Caco-2 (cell line): ENCODE measurements at places on chromosomes 16 and 17. TPM values are rescaled to one million over a fixed set of nuclear protein-coding genes. Genes with fewer than 3 reads are reported as not detected.
A peak's percentile ranks its signal among the peaks of the same experiment; 100 is the strongest.

DNA sequence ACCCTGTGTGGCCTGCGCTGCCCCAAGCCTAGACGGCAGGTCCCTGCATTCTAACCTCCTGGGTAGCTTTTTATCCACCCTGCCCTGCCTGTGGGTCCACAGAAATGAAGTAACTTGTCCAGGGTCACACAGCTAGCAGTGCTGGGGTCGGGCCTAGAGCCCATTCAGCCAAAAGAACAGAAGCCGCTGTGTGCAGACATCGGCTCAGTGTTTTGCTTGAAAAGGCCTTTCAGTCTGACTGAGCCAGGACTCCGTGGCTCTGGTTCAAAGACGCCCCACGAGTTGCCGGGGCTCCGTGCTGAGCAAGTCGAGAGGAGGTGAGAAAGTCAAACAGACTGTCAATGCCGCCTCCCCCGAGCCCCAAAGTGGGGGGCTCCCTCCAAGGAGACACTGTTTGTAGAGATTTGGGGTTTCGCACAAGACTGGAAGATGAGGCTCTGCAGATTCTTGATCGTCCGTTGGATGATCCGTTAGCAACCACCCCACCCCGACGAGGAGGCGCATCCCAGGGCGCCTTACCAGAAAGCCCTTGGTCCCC, 226.2 kb downstream of the NTN1 start:
- DNase-seq: no peak
- no peak overlapping the region for H3K27ac ChIP-seq
- H3K4me1 ChIP-seq: no peaks in the 10 kb centered on the region
- no peaks in the 10 kb centered on the region for H3K27me3 ChIP-seq
- no peaks in the 10 kb centered on the region for H3K36me3 ChIP-seq

- no peaks in the 10 kb centered on the region for H3K36me3 ChIP-seq
- H3K27me3 ChIP-seq: no peaks in the 10 kb centered on the region; the same call in 1 of the 2 replicates
- no peaks in the 10 kb centered on the region for H3K4me1 ChIP-seq
- no peak overlapping the region for H3K27ac ChIP-seq
Observed at GRCh38 chr17:14302091-14302430, 1.2 kb downstream of the HS3ST3B1 start.

DNA sequence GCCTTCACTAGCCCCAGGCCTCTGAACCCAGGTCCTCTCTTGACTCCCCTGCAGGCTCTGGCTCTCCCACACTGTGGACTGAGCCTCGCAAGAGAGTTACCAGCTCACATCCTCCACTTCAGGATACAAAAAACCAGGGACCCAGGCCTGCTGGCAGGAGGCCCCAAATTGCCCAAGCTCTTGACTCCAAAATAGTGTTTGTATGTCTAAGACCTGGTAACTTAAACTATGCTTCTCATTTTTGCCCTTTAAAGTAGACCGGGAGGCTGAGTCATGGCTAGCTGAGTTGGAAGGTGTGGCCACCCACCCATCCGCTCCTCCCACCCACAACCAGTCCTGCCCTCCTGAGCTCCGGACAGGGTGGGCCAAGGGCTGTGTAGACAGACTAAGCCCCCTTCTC, 250.0 kb downstream of the SOX9 start:
- no peaks in the 10 kb centered on the region for H3K4me1 ChIP-seq
- no peak overlapping the region for H3K27ac ChIP-seq

DNA sequence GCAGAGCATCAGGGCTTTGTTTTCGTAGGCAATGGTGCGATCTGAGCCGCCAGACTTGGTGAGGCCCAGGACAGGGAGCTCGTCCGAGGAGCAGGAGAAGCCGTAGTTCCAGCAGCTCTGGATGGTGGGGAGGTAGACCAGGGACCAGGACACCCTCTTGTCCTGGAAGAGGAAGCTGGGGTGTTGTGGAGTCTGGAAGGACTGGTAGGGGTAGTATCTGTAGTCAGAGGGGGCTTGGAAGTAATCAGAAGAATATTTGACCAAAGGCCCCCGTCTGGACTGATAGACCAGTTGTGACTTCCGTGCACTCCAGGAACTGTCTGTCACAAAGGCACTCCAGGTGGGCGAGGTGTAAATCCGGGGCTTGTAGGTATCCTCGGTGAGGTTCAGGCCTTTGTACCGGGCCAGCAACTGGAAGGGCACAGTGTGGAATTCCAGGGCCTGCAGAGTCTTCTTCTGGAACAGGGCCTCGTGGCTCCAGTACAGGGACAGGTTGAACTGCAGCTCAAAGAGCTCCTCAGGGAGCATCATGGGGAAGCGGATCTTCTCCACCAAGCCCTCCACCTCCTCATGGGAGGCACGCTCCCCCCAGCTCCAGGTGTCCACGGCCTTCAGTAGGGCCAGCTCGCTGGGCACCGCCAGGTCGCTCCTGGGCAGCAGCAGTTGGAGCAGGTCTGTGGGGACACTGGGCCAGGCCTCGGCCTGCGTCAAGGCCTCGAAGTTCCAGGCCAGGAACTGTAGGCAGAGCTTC, 7.8 kb downstream of the LGALS3BP start:
- peak overlapping the region; percentile 87 for H3K27ac ChIP-seq
- no peaks in the 10 kb centered on the region for H3K36me3 ChIP-seq
- no peak for DNase-seq
- no peak overlapping the region for H3K4me3 ChIP-seq
- peaks cover 42% of the 10 kb centered on the region for H3K4me1 ChIP-seq

DNA sequence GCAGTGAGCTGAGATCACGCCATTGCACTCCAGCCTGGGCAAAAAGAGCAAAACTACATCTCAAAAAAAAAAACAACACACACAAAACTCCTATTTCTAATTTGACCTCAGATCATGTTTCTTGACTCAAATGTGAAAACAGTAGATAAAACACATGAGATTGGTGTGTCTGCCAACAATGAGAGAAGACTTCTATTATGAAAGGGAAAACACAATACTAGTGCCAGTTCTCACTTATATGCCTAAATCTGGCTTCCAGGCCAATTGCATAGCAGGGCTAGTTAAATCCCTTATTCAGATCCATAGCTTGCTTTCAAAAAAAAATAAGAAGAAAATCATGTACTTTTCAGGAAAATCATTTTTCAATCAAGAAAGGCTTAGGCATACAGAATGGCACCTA, 39.4 kb downstream of the AP1G1 start:
- H3K4me3 ChIP-seq: no peak overlapping the region
- H3K4me1 ChIP-seq: peaks cover 6% of the 10 kb centered on the region; the same call in 1 of the 2 replicates
- peaks cover 3% of the 10 kb centered on the region for H3K36me3 ChIP-seq
- no peak for DNase-seq

DNA sequence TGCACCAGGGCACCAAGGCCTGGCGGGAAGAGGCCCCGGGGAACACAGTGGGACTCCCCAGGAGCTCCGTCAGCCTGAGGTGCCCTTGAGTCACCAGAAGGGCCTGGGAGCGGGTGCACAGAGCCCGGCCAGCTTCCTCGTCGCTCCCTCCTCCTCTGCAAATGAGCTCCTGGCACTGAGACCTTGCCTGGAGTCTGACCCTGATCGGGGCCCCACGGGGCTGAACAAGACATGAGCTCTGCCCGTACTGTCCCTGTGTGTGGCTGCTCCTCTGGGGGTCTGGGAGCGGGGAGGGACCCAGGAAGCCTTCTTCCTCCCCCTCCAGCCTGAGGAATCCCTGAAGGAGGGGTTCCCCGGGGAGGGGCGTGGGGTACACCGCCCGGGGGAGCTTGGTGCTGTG, 36.4 kb upstream of the SSTR5 start:
- no peaks in the 10 kb centered on the region for H3K27me3 ChIP-seq
- DNase-seq: no peak
- H3K36me3 ChIP-seq: no peaks in the 10 kb centered on the region

- no peak overlapping the region for H3K4me3 ChIP-seq
- H3K36me3 ChIP-seq: no peaks in the 10 kb centered on the region
- peak overlapping the region; percentile 93 for H3K27ac ChIP-seq
- peaks cover 86% of the 10 kb centered on the region for H3K4me1 ChIP-seq
- DNase-seq: peak; percentile 92
Observed at GRCh38 chr16:57810197-57811031, 8.1 kb upstream of the KIFC3 start.

GRCh38 chr17:8619294-8619693, 11.2 kb downstream of the MYH10 start:
- peaks cover 8% of the 10 kb centered on the region; the same call in 1 of the 2 replicates for H3K4me1 ChIP-seq
- no peaks in the 10 kb centered on the region for H3K27me3 ChIP-seq
- no peaks in the 10 kb centered on the region for H3K36me3 ChIP-seq
- no peak overlapping the region for H3K27ac ChIP-seq
- DNase-seq: no peak

DNA sequence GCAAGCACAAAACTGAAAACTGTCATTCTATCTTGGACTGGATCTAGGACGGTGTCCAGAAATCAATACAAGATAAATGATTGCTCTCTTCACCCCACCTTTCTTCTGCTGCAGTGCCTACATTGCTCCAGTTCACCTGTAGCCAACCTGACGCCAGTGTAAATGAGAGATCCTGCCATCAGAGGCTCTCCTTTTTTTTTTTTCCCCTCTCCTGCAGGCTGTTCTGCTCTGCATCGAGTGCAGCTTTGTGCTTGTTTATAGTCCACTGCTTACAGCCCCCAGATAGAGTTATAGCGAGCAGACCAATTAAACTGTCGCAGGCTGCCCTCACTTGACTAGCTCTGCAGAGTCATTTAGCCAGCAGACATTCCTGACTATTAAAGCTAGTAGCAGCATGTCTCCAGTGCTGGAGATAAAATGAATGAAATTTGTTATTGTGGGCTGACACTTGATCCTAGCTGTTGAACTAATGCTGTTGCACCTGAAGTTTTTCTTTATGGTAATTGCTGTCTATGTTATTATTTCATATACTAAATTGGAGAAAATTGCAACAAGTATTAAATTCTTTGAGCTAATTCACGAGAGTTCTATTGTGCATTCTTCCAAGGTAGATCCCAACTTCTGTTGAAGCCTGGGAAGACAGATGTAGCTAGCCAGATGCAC, 257.1 kb downstream of the FTO start:
- H3K36me3 ChIP-seq: no peaks in the 10 kb centered on the region
- H3K4me1 ChIP-seq: no peaks in the 10 kb centered on the region
- no peak overlapping the region for H3K4me3 ChIP-seq
- no peak overlapping the region for H3K27ac ChIP-seq

DNA sequence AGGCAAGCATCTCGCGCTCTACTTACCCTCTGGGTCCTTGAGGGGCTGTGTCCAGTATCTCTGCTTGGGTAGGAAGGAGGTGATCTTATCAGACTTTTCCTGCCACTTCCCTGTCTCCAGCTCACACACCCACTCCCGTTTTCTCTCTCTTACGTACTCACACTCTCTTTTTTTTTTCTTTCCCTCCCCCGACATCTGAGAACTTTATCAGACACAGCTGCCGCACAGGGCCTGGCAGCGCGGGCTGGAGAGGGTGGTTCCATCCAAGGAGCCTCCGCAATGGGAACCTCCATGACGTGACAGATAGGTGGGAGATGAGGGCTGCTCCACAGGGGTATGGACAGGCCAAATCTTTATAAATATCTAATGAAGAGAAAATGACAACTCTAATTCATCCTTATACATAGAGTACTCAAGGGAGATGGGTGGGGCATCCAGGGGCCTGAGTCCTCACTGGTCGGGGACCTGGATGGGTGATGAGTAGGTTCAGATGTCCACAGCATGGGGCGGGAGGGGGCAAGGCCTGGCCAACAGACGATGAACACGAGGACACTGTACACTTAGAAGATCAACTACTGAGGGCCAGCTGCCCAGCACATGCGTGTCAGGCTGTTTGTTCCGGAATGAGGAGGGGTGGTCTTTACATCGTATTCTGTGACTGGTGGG, 23.3 kb downstream of the MINK1 start:
- H3K27ac ChIP-seq: no peak overlapping the region
- no peak overlapping the region for H3K4me3 ChIP-seq
- H3K27me3 ChIP-seq: no peaks in the 10 kb centered on the region
- no peaks in the 10 kb centered on the region for H3K36me3 ChIP-seq
- no peak for DNase-seq

- no peak overlapping the region for H3K4me3 ChIP-seq
- no peaks in the 10 kb centered on the region for H3K4me1 ChIP-seq
- H3K27ac ChIP-seq: no peak overlapping the region
- no peaks in the 10 kb centered on the region for H3K36me3 ChIP-seq
Observed at GRCh38 chr16:85712801-85713200, 24.0 kb upstream of the GINS2 start.

DNA sequence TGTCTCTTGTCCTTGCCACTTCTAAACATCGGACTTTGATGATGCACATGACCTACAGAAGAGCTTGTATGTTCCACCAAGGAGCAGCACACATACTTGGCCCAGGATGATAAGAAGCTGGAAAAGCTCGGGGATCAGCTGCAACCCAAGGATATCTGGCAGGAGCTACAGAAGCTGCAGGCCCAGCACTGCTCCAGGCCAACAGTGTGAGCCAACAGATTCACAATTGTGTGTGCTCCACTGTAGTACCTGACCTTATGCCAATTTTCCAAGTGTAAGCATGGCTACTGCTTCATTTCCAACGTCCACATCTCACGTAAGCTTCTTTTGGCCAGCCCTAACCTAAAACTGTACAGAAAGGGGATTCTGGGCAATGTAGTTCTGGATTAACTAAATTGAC, 83.4 kb downstream of the COX10 start:
- no peaks in the 10 kb centered on the region for H3K4me1 ChIP-seq
- H3K4me3 ChIP-seq: no peak overlapping the region
- no peak for DNase-seq
- H3K27me3 ChIP-seq: no peaks in the 10 kb centered on the region
- H3K36me3 ChIP-seq: no peaks in the 10 kb centered on the region

DNA sequence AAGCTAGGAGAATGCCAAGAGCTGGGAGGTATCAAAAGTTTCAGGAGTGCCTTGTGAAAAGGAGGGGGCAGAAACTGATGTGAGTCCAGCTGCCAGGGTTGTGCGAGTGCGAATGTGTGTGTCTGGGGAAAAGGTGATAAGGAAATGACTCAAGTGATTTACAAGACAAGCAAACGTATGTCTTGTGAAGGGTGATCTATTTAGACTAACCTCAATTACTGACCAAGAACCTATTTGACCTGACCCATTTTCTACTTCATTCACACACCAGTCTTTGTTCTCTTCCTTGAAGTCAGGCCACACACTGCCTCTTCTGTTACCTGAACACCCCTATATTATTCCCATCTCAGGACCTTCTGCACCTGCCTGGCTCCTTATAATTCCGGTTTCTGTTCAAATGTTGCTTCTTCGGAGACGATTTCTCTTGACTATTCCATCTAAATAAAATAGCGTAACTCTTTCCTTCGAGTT, 1.0 kb downstream of the GDE1 start:
- DNase-seq: peak; percentile 45
- peaks cover 11% of the 10 kb centered on the region; the same call in 1 of the 2 replicates for H3K4me1 ChIP-seq
- no peaks in the 10 kb centered on the region for H3K27me3 ChIP-seq

- H3K4me3 ChIP-seq: no peak overlapping the region
- H3K36me3 ChIP-seq: no peaks in the 10 kb centered on the region; the same call in 1 of the 2 replicates
- H3K27me3 ChIP-seq: no peaks in the 10 kb centered on the region
Observed at GRCh38 chr16:47519037-47519436, 57.9 kb downstream of the PHKB start.

- H3K27me3 ChIP-seq: no peaks in the 10 kb centered on the region; the same call in 1 of the 2 replicates
- H3K4me3 ChIP-seq: no peak overlapping the region
- H3K36me3 ChIP-seq: no peaks in the 10 kb centered on the region
Observed at GRCh38 chr16:49664221-49665215, 191.4 kb downstream of the ZNF423 start.

The ZP2 gene
- not detected in 2 replicates for total RNA-seq

The ACE gene
- total RNA-seq: 1.7 and 3.4 TPM in 2 replicates

The GDPD1 gene
- total RNA-seq: 1.2 and 2.9 TPM in 2 replicates

The AOC3 gene
- 0.49 and 0.93 TPM in 2 replicates for total RNA-seq

The CDRT15L2 gene
- total RNA-seq: not detected in 2 replicates

The KRTAP2-2 gene
- total RNA-seq: not detected in 2 replicates

The STH gene
- total RNA-seq: not detected in 2 replicates

The SP6 gene
- 20.6 and 25.0 TPM in 2 replicates for total RNA-seq

The PPP1R27 gene
- total RNA-seq: 0.93 TPM in 1 of 2 replicates, not detected in the other
